ENCODE measurements at places on chromosomes 2 and 18. TPM values are rescaled to one million over a fixed set of nuclear protein-coding genes. Genes with fewer than 3 reads are reported as not detected.
A peak's percentile ranks its signal among the peaks of the same experiment; 100 is the strongest.

GRCh38 chr18:57544936-57545660 is 41.4 kb downstream of the FECH start:
- peaks cover 4% of the 10 kb centered on the region for H3K4me1 ChIP-seq
- no peak for DNase-seq
- no peaks in the 10 kb centered on the region for H3K27me3 ChIP-seq
- no peaks in the 10 kb centered on the region for H3K36me3 ChIP-seq
- no peak overlapping the region for H3K4me3 ChIP-seq
- no peak overlapping the region for H3K27ac ChIP-seq

GRCh38 chr18:45342166-45342565 is 273.1 kb upstream of the SLC14A2 start:
- H3K27ac ChIP-seq: no peak overlapping the region
- DNase-seq: no peak
- H3K4me1 ChIP-seq: no peaks in the 10 kb centered on the region
- H3K27me3 ChIP-seq: no peaks in the 10 kb centered on the region
- H3K4me3 ChIP-seq: no peak overlapping the region

- H3K4me3 ChIP-seq: no peak overlapping the region
- DNase-seq: peak; percentile 71
- H3K27me3 ChIP-seq: no peaks in the 10 kb centered on the region
Observed at GRCh38 chr2:211455216-211455841, 898.9 kb downstream of the CPS1 start.

GRCh38 chr2:45909677-45910191 is 258.3 kb downstream of the PRKCE start:
- H3K36me3 ChIP-seq: no peaks in the 10 kb centered on the region
- no peaks in the 10 kb centered on the region for H3K4me1 ChIP-seq
- no peak for DNase-seq
- H3K4me3 ChIP-seq: no peak overlapping the region

DNA sequence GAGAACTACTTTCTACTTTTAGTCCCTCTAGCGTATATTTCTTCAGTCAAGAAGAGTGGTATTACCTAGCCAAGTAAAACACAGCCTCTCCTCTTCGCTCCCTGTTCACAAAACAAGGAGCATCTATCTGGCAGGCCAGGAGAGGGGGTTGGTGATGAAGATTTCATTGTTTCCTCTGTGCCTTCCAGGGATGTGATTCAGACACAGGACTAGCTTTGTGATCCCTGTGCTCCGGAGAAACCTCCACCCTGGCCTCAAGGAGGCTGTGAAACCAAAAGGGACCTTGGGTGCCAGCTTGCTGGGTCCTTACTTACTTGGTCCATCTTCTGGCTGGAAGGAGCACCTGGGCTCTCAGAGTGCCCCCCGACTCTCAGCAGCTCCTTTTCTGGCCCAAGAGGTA is 5.7 kb downstream of the RHOB start:
- DNase-seq: peak; percentile 29
- H3K27me3 ChIP-seq: peaks cover 44% of the 10 kb centered on the region
- H3K36me3 ChIP-seq: no peaks in the 10 kb centered on the region
- H3K4me3 ChIP-seq: no peak overlapping the region

DNA sequence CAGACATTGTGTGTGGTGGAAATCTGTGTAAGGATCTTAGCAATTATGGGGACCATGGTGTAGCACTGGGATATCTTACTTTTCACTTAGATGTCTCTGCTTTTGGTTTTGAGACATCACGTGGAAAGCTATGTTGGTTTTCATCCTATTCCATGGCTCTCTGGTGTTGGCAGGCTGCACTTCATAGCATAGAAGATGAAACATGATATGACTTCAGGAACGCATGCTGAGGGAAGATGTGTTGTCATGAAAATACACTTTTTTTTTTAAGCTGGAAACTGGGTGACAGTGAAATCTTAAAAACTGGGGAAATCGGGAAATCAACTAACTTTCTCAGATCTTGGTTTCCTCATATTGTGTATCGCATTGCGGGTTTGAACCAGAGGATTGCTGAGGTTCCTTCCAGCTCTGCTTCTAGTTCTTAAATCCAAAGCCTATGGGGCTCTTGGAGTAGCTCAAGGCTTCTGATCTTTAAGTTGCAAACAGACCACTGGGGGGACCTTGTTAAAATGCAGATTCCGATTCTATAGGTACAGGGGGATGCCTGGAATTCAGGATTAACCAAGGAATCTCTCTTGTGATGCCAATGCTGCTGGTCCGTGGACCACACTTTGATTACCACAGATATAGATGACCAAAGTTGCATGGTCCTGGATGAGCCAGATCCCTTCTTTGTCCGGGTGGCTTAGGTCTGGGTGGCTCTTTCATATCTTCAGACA is 160.7 kb downstream of the SH3RF3 start:
- H3K4me3 ChIP-seq: no peak overlapping the region
- peaks cover 11% of the 10 kb centered on the region for H3K4me1 ChIP-seq
- DNase-seq: peak; percentile 17
- H3K27ac ChIP-seq: no peak overlapping the region

DNA sequence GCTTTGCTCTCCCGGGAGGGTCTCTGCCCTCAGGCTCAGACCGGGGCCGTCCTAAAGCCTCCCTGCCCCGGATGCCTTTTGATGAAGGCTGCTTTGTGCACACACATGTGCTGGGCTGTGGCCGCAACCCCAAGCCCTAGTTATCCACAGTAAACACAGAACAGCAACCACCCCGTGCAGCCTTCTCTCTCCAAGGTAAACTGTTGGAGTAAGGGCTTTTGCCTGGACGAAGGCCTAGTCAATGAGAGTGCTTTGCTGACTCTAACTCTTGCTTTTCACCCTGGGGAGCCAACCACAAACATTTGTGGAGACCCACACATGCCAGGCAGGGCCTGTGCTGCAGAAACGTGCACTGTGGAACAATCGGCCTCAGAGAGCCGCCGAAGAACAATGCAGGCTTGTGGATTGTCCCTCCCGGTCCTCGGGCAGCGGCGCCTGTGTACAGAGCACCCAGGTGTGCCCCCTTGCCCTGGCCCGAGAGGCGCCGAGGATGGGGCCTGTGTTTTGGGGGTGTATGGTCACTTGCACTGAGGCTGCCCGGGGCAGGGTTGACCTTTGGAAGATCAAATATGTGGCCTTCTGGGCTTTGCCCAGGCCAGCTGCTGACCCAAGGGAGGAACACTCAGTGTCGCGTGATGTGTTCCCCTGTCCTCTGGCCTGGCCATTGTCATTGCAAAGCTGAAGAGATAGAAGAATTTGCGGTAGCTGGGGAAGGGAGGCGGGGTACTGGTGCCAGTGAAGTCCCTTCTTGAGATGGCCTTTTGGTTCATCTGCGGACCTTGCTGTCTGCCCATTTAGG is 37.0 kb downstream of the CTIF start:
- H3K4me3 ChIP-seq: no peak overlapping the region
- H3K4me1 ChIP-seq: peaks cover 10% of the 10 kb centered on the region
- H3K27me3 ChIP-seq: no peaks in the 10 kb centered on the region

- no peak for DNase-seq
- no peak overlapping the region for H3K27ac ChIP-seq
- H3K4me3 ChIP-seq: no peak overlapping the region
Observed at GRCh38 chr2:199646439-199646838, 188.7 kb upstream of the SATB2 start.

DNA sequence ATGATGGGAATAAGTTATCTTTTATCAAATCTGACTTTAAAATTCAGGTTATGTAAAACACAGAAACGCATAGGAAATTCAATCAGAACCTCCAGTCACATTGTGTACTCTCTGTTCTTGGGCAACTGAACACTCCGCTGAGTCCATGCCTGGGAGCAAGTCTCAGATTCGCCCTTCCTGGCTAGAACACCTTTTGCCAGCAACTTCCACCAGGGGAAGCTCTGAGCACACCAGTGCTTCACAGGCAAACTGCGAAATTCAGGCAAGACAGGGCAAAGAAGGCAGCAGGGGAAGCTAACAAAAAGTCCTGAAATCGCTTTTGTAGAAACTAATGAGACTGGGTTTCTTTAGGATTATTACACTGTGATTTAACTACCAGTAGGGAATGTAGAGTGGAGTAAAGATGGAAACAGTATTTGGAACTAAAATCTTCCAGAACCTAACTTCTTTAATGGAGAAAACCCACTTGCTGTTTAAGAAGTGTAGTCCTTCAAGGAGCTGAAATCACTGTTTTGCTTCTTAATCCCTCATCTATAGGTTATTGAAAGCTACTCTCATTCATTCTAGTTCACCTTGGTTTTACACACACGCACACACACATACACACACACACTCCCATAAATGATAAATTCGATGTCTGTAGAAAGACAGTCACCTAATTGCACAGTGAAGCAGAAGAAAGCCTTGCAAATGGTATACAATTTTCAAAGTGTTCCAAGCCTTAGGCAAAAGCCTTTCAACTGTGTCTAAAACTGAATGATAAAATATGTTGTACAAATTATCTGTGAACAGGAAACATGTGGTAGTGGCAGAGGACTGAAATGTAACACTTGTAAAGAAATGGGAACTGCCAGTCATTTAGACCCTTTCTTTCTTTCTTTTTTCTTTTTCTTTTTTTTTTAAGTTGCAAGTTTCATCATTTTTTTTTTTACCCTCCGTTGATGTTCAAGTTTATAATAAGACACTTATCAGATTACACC is 214.5 kb downstream of the TMEM182 start:
- H3K27me3 ChIP-seq: no peaks in the 10 kb centered on the region
- H3K4me3 ChIP-seq: no peak overlapping the region
- H3K36me3 ChIP-seq: no peaks in the 10 kb centered on the region
- no peak overlapping the region for H3K27ac ChIP-seq
- peak; percentile 84 for DNase-seq
- H3K4me1 ChIP-seq: no peaks in the 10 kb centered on the region

DNA sequence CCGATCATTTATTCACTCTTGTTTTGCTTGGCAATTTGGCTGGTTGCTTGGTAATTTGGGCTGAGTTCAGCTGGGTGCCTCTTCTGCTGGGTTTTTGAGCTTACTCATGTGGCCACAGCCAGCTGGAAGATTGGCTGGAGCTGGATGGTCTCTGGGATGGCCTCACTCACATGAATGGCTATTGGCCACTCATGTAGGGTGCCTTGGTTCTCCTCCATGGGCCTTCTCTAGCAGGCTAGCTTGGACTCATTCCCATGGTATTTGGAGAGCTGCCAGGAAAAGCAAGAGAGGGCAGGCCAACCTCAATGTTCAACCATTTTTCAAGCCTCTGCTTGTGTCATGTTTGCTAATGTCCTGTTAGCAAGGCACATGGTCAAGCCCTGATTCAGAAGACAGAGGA is 16.9 kb downstream of the ZAP70 start:
- no peaks in the 10 kb centered on the region for H3K36me3 ChIP-seq
- no peak for DNase-seq
- no peak overlapping the region for H3K4me3 ChIP-seq
- H3K27me3 ChIP-seq: no peaks in the 10 kb centered on the region

DNA sequence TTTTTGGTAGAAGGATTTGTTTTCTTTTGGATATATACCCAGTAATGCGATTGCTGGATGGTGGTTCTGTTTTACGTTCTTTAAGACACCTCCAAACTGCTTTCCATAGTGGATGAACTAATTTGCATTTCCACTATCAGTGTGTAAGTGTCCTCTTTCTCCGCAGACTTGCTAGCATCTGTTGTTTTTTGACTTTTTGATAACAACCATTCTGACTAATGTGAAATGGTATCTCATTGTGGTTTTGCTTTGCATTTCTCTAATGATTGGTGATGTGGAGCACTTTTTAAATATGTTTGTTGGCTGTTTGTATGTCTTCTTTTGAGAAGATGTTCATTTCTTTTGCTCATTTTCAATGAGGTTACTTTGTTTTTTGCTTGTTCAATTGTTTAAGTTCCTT is 260.9 kb upstream of the CWC22 start:
- H3K4me3 ChIP-seq: no peak overlapping the region
- H3K27ac ChIP-seq: no peak overlapping the region
- no peak for DNase-seq
- no peaks in the 10 kb centered on the region for H3K4me1 ChIP-seq

GRCh38 chr2:23536326-23536725 is 151.3 kb downstream of the KLHL29 start:
- peaks cover 18% of the 10 kb centered on the region for H3K4me1 ChIP-seq
- H3K4me3 ChIP-seq: no peak overlapping the region
- no peak overlapping the region for H3K27ac ChIP-seq
- H3K36me3 ChIP-seq: no peaks in the 10 kb centered on the region
- no peak for DNase-seq

Gene POTEI
- total RNA-seq: 0.56 TPM

Gene CRACDL
- 0.14 TPM for total RNA-seq

Gene CRIM1
- total RNA-seq: 30.9 TPM

Gene GIGYF2
- total RNA-seq: 97.5 TPM

Gene UCN
- 0.59 TPM for total RNA-seq
